ENCODE measurements at places on chromosomes 2 and 18. TPM values are rescaled to one million over a fixed set of nuclear protein-coding genes. Genes with fewer than 3 reads are reported as not detected.

DNA sequence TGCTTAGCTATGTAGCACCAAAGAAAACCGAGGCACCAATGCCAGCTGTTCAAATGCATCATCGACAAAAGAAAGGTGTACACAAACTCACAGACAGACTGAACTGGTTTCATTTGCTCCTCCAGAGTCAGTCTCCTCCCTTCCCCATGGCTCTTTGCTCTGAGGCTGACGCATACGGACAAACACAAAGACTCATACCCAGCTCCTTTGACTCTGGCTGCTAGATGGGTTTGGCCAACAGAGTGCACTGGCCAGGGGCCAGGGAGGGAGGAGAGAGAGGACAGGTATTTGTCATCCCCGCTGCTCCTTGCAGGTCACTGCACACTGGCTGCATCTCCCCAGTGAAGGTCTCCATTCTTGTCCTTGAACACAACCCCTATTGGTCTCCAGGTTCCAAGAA is 40.7 kb downstream of the DNER start:
- DNase-seq, result no peak

GRCh38 chr2:180050246-180050645 is 43.1 kb upstream of the CWC22 start:
- no peak for DNase-seq

MAP3K19 gene
- total RNA-seq, result 1.1 TPM

COL6A3 gene
- 158 TPM for total RNA-seq

- no peak for DNase-seq
Observed at GRCh38 chr2:98355881-98356280, 9.6 kb downstream of the CNGA3 start.

TUBB8B gene
- not detected for total RNA-seq

DNA sequence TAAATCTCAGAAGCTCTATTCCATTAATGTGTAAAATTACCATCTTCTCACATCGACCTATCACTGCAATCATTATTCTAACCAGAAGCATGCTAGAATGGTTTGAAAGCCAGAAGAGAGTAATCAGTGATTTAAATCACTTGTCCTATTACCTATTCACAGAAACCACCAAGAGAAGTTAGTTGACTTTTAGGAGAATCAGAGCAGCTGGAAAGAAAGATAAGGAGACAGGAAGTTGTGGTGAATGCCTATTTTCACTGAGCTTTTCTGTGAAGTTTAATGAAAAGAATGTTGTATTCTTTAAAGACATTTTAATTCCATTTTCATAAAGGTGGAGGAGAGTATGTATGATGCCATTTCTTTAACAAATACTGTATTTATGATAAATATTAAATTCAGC is 352.6 kb upstream of the CRIM1 start:
- DNase-seq, result no peak

DNA sequence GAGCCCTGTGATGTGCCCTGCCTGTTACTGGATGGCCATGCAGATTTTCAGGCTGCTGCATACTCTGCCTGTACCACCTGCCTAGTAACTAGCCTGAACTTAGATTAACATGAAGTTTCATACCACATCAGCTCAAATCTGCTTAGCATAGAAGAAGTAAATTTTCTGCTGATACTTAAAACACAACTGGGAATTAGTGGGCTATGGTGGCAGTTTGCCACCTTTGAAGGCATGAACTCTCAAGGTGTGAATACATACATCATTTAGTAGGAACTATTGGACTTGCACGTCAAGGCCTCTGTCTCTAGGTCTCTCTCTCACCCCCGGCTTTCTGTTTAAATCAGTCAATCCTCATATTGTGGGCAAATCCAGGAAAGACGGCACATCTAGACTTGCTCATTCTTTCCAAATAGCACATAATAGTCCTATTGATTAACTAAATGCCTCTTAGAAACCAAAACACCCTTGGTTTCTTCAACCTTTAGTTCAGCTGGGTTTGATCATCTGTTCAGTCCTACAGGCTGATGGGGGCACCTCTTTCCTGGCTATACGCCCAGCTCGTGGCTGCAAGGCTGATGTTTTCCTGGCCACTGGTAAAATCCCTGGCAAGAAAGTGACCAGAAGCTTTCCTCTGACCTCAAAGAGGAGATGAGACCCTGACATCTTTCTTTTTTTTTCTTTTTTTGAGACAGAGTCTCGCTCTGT is 58.4 kb downstream of the ALPK2 start:
- DNase-seq, result no peak

DNA sequence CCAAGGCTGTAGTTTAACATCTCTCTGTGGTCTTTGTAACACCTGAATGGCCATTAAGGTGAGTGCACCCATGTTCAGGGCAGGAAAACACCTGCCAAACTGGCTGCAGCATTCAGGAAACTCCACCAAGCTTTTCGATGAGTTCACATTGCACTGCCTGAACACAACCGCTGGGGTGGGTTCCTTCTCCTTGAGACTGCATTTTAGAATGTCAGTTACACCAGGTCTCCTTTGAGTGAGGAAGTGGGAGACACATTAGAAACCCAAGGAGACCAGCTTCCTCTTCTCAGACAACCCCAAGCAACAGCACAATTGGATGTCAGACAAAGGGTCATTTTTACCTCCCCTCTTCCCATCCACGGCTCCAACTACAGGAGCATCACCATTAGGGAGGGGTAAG is 35.2 kb downstream of the CYRIA start:
- DNase-seq, result no peak

DNA sequence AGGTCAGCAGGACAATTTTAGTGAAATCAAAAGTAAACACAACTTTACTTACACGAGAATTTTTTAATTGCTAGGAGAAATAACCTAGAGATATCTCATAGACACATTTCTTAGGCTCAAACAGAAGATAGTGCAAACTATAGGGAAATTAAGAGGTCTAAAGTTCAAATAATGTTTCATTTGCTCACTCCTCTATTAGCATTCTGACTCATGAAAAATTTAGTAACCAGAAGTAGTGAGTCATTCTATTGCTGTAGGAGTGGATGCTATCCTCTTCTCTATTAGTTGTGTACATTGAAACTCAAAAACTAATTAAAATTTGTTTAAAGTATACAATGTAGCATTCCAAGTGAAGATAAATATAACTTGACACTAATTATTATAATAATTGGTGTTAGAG is 908.3 kb upstream of the TMEFF2 start:
- peak; percentile 4 for DNase-seq

GRCh38 chr2:101153787-101154186 is 2.6 kb upstream of the TBC1D8 start:
- DNase-seq, result no peak

Data from hepatocyte (in vitro differentiated cells).